ENCODE measurements at places on chromosomes 6 and 20.

GRCh38 chr6:112037783-112038216, 16.1 kb upstream of the CCN6 start:
- DNase-seq: no peak

GRCh38 chr6:4577406-4577805, 198.8 kb upstream of the CDYL start:
- DNase-seq: no peak

DNA sequence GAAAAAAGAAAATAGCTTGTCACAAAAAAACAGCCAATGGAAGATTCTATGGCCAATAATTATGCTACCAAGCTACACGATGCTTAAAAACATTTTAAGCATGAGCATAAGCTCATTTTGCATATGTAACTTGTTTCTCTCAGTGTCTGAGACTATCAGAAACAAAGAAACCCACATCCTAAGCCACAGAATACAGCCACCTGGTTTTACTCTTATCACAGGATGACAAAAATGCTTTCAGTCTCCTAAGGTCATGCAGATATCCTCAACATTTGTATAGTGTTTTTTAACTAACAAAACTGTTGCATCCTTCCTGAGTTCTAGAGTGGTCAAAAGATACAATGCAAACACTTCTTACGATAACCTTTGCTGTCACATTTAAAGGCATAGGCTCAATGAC, 172.1 kb upstream of the RUNX2 start:
- no peak for DNase-seq

GRCh38 chr6:121491576-121491975, 56.1 kb downstream of the GJA1 start:
- no peak for DNase-seq

GRCh38 chr6:160379466-160379865, 31.3 kb downstream of the SLC22A3 start:
- no peak for DNase-seq

GRCh38 chr20:50820515-50821256, 25.8 kb downstream of the BCAS4 start:
- no peak for DNase-seq

DNA sequence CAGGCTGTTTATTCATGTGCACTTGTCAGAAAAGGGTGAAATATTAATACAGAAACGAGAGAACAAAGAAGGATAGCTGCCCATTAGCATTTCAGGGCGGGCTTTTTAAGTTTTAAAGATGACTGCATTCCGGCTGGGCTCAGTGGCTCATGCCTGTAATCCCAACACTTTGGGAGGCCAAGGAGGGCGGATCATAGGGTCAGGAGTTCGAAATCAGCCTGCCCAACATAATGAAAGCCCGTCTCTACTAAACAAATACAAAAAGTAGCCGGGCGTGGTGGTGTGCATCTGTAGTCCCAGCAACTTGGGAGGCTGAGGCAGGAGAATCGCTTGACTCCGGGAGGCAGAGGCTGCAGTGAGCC, 130.5 kb downstream of the HFE start:
- DNase-seq: no peak

- DNase-seq: no peak
Measured at GRCh38 chr6:150712505-150713252, 113.0 kb downstream of the PLEKHG1 start.

- no peak for DNase-seq
Measured at GRCh38 chr6:24809728-24810127, 11.0 kb upstream of the ARMH2 start.

DNA sequence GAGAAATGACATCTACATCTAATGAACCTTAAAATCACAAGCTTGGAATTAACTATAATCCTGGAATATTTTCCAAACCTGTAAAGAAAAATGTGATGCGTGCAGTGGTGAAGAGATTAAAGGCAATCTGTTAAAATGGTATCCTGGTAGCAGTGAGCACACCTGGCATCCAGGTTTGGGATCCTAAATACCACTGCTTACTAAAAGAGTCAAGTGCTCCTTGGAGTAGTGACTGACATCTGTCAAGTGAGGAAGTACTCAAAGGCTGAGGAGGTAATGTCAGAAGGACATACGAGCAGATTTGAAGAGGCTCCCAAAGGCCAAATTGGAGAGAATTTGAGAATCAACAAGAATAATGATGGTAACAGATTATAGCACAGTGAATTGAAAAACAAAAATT, 32.8 kb downstream of the PCMT1 start:
- no peak for DNase-seq

- no peak for DNase-seq
Measured at GRCh38 chr6:96156425-96156824, 140.7 kb downstream of the FUT9 start.

- DNase-seq: peak; percentile 46
Measured at GRCh38 chr6:166097914-166098522, 69.6 kb downstream of the TBXT start.

GRCh38 chr6:138869398-138869797, 73.5 kb downstream of the ECT2L start:
- DNase-seq: no peak

DNA sequence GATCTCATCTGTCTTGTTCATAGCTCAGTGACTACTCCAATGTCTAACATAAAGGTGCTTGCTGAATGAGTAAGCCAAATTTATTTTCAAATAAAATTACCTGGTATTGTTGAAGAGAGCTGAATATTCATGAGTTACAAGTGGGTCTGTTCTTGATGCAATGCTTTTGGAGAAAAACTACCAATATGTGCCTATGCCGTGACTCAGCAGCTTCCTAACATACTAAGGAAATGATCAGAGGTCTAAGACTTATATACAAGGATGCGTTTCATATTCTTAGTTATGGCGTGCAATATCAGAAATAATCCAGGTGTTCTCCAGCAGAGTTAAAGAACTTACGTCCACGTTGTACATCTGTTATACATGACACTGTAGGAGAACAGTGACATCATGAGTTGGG, 5.1 kb downstream of the FAM120B start:
- no peak for DNase-seq

- DNase-seq: no peak
Measured at GRCh38 chr6:167574431-167575151, 249.7 kb downstream of the TTLL2 start.

DNA sequence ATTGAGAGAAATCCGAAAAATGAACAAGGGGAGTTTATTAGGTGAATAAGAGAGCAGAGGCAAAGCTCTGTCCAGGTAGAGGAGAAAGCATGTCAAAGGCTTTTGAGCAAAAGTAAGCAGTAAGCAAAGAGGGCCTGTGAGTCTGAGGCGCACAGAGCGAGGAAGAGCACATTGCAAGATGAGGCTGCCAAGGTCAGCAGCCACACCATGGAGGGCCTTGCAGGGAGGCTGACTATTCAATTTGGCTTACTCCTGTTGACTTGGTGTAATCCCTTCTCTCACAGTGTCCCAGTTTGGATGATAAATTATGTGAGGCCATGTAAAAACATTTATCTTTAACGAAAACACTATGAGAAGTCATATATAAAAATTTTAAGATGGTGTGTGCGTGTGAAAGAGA, 32.4 kb downstream of the SESN1 start:
- DNase-seq: no peak

- DNase-seq: peak; percentile 49
Measured at GRCh38 chr6:112163295-112164257, 76.2 kb downstream of the FAM229B start.

DNA sequence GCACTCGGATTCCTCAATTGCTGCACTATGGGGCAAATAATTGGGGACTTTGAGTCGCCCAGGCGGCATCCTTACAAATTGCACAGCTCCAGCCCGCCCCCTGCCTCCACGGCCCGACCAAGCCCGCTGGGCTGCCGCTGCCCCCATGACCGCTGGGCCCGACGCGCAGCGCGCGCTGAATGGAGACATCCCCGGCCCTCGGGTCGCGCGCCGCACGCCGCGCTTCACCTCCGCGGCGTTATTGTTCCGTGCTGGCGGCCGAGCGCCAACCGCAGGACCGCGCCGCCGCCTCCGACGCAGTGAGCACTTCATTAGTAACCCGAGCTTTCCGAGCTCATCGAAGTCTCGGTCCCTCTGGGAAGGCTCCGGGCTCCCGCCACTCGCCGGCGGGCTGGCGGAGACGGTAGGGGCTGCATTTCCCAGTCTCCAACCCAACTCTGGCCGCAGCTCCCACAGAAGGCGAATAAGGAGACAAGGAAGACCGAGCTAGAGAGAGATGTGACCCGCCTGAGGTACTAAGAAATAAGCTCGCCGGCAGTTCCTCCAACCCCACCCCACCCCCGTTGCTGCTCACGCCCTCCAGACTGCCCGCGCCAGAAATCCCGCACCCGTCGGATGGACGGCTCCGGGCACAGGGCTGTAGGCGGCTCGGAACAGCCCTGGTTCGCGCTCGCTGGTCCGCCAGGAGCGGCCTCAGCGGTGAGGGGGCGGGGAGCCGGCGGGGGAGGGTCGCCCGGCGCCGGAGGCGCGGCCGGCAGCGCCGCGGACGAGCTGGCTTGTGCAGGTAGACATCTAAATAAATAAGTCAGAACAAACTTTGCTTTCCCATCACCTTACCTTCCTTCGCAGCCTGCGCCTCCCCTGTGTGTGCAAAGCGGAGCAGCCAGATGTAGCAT, 703 bp downstream of the EPHA7 start:
- no peak for DNase-seq

- DNase-seq: no peak
Measured at GRCh38 chr6:53461041-53461656, 83.8 kb downstream of the GCLC start.

DNA sequence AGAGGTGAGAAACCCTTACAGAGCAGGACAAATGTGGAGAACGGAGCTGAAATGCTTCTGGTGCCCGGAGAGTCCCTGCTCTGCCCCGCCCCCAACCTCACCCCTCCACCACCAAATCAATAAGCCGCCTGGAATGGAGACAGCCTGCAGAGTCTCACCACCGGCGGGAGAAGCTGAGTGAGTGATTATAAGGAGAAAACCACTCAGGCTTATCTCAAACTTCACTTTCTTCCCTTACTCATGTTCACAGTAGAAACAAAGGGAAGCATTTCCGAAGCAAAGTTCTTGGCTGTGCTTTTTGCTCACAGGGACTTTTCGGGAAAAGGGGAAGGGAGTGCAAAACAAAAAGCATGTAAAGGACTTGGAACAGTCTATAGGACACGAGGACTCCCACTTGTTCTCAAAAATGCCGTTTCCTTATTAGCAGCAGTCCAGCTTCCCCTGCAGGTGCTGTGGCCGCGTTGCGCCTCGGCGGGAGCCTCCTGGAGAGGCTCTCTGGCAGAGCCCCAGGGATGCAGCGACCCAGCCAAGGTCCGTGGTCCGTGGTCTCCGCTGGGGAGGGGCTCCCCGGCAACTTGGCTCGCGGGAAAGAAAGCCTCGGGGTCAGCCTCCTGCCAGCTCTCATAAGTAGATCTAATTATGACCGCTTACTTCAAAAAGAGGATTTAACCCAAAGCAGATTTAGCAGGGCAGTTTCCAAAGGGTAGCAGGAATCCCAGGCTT, 64.8 kb upstream of the TMEM30A start:
- no peak for DNase-seq

- peak; percentile 44 for DNase-seq
Measured at GRCh38 chr20:51372176-51372803, 170.2 kb downstream of the NFATC2 start.

- DNase-seq: no peak
Measured at GRCh38 chr6:15596186-15596896, 66.5 kb downstream of the DTNBP1 start.

- DNase-seq: no peak
Measured at GRCh38 chr6:127291495-127291894, 24.8 kb downstream of the RNF146 start.

DNA sequence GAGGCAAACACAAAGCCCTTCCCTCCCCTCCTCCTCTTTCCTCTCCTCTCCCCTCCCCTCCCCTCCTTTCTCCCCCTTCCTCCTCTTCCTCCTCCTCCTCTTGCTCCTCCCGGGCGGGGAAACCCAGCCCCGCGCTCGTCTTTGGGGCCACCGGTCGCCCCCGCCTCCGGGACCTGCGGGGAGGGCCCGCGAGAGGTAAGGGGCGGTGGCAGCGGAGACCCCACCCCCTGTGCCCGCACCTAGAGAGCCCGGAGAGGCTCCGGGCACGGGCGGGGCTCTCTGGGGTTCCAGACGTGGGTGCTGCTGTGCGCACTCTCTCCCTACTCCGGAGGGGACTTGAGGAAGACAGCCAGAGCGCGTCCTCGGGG, at the start of gene RIN2:
TSS of gene RIN2 (plus strand) at position 126 of the 368 bp plus-strand sequence. CDS start 131,344 bp downstream, outside the sequence.
- no peak for DNase-seq

DNA sequence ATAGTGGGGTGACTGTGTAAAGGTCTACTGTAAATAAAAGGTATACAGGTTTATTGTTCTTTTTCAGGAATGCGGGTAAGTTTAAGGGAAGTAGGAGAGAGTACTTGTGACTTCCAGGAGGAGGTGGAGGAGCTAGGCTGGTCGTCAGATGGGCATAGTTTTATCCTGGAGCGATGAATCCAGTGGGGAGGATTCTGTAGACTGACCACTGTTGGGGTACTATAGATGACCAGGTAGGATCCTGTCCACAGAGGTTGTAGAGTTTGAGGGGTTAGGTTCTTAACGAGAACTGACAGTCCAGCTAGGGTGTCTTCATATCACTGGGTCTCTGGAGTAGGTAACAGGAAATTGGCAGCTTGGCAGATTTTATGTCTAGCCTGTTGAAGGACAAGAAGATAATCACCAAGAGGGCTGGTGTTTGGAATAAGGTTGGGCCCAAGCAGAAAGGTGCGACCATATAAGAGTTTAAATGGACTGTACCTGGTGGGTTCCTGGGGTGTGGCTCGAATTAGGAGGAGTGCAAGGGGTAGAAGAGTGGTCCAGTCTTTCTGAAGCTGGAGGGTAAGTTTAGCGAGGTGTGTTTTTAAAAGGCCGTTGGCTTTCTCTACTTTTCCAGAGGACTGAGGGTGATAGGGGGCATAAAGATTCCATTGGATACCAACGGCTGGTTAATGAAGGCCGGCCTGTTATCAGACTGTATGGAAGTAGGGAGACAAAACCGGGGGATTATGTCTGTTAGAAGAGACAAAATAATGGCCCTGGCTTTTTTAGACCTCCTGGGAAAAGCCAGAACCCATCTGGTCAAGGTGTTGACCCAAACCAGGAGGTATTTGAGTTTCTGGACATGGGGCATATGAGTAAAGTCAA, 751.3 kb upstream of the ADGRB3 start:
- DNase-seq: no peak

DNA sequence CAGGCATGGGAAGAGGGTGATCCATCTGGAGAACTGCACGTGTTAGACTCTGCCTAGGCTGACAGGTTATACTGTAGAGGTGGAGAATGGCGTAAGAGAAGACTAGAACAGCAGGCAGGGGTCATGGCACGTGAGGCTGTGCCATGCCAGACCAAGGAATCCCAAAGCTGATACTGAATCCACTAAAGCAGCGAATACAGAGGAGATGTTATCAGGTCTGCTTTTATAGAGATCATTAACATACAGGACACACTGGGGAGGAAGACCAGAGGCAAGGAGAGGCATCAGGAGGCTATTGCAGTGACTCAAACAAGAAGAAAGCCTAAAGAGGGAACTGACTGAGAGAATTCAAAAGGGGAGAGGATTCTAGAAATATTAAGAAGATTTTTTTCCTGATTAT, 12.9 kb downstream of the PHACTR1 start:
- no peak for DNase-seq

DNA sequence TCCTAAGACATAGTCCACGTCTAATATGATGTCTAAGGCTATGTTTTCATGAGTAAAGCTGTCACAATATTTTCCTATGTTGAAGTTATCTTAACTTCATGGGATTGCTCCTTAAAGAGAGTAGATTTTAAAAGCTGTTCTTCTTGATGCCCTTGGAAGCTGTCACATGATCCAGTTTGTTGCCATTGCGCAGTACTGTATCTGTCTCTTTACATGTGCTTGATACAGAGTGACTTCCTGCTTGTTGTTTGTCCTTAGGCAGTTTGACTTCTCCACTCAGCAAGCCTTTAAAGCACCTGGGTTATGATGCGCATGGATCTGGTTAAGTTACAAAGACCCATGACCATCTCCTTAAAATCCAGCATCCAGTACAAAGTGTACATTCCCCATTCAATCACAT, 85.4 kb downstream of the CDYL start:
- no peak for DNase-seq

Data from stimulated activated CD4-positive, alpha-beta T cell treated with anti-CD3 and anti-CD28 coated beads, Interleukin-15, amount 100 ng/mL, for 1 hour (primary cell).